ENCODE measurements at places on chromosomes 2 and 18.

- DNase-seq = no peak
Measured at GRCh38 chr2:193240752-193241151, 1046.0 kb upstream of the TMEFF2 start.

- peak; percentile 96 for DNase-seq
Measured at GRCh38 chr2:27705851-27706622, 42.3 kb downstream of the SLC4A1AP start.

GRCh38 chr2:217386041-217386440 is 526.2 kb upstream of the TNP1 start:
- no peak for DNase-seq

- no peak for DNase-seq
Measured at GRCh38 chr18:49364821-49365220, 95.6 kb downstream of the DYM start.

DNA sequence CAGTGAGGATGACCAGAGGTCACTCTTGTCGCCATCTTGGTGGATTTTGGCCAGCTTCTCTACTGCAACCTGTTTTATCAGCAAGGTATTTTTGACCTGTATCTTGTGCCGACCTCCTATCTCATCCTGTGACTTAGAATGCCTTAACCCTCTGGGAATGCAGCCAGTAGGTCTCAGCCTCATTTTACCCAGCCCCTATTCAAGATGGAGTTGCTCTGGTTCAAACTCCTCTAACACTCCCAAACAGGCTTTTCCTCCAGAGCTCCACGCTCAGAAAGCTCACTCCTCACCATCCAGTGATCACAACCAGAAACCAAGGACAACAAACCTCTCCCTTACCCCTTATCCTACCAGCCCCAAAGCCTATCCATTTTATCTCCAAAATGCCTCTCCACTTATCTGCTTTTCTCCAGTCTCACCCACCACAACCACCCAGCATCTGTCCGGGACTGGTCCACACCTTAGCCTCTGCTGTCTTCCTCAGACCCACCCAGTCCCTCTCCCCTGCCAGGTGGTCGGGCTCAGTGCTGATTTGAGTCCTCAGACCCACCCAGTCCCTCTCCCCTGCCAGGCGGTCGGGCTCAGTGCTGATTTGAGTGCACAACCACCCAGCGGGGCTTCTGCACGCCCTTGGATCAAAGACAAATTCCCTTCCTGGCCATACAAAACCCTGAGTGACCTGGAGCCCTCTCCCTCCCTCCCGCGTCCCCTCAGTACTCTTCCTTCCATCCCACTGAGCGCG is 11.7 kb upstream of the SMAD7 start:
- no peak for DNase-seq

DNA sequence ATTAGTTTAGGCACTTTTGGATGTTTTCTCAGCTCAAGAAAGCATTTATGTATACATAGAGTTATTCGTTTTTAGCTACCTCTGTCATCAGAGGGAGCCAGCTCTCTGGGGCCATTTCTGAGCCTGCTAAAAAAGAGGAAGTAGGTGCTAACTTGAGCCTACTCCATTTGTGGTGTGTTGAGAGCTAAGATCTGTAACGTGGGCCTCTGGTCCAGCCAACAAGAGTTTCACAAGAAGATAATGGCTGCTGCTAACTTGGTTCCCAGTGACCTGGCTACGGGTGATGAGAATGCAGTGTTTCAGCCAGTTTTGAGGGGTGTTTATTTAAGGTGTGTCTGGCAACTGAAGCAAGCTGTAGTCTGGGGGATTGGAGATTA is 182.5 kb downstream of the PRKCE start:
- no peak for DNase-seq

GRCh38 chr18:13461936-13462335 is 243.4 kb downstream of the LDLRAD4 start:
- DNase-seq = no peak

GRCh38 chr2:240567137-240567871 is 980 bp upstream of the RNPEPL1 start:
- no peak for DNase-seq

GRCh38 chr2:19256121-19256601 is 102.3 kb downstream of the OSR1 start:
- DNase-seq = peak; percentile 96

- no peak for DNase-seq
Measured at GRCh38 chr2:176187899-176188773, at the start of gene HOXD1. Gene HOXD1 (plus strand): TSS chr2:176188668. CDS start chr2:176188802, 134 bp downstream.

DNA sequence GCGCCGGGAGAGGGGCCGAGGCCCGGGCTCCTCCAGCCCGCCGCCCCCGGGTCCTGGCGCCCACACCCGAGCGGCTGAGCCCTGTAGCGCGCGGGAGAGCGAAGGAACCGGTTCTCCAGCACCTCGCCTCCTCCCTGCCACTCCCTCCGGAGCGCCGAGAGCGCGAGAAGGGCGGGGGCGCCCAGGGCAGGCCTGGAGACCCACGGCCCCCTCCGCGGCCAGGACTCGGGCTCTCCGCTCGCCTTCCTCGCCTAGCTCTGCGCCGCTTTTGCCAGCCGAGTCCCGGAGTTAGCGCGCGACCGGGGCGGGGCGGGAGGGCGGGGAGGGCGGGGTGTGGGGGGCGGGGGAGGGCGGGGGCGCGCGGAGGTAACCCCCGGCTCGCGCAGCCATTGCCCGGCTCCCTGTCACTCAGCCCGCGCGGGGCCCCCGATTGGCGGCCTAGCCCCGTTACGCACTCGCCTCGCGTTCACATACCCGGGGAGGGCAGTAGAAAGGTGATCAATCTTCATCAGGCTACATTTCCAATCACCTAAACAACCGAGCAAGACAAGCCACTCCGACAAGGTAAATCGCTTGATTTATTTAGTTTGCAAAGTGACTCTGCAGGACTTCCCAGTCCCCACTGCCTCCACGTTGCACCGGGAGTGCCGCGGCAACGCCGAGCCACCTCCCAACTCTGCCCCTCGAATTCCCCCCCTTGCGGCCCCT is at the start of gene OTX1:
TSS of gene OTX1 (plus strand) at position 497 of the 708 bp plus-strand sequence. CDS start 2,161 bp downstream, outside the sequence.
- DNase-seq = no peak

DNA sequence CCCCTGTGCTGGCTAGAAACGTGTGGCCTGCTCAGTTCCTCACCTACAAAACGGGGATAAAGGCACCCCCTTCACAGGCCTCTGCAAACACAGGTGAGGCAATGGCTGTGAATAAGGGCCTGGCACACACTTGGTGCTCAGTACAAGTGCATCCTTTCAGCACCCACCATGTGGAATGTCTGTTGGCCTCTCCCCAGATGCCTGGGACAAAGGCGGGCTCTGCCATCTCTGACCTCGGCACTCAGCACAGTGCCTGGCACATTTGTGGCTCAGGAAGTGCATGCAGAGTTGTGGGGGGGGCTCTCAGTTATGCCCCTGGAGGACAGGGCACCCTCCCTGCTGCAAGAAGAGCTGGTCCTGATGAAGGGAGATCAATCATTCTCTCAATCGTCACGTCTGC is 224.6 kb upstream of the RAB6C start:
- DNase-seq = no peak

DNA sequence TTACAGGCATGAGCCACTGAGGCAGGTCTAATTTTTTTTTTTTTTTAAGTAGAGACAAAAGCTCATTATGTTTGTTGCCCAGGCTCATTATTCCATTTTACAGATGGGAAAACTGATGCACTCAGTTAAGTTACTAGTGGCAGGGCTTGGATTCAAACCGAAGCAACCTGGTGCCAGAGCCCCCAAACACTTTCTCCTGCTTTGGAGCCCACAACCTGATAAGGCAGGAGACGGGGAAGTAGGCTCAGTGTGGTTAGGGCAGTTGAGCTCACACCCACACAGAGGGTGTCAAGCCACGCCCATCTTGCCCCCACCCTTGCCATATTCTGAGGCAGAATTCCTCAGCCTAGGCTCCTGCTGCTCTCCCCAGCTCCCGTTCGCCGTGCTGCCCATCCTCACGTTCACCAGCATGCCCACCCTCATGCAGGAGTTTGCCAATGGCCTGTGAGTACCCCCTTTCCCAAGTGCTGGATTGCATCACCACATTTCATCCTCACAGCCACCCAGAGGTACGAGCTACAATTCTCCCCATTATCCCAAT is 5.8 kb upstream of the CTDSP1 start:
- no peak for DNase-seq

DNA sequence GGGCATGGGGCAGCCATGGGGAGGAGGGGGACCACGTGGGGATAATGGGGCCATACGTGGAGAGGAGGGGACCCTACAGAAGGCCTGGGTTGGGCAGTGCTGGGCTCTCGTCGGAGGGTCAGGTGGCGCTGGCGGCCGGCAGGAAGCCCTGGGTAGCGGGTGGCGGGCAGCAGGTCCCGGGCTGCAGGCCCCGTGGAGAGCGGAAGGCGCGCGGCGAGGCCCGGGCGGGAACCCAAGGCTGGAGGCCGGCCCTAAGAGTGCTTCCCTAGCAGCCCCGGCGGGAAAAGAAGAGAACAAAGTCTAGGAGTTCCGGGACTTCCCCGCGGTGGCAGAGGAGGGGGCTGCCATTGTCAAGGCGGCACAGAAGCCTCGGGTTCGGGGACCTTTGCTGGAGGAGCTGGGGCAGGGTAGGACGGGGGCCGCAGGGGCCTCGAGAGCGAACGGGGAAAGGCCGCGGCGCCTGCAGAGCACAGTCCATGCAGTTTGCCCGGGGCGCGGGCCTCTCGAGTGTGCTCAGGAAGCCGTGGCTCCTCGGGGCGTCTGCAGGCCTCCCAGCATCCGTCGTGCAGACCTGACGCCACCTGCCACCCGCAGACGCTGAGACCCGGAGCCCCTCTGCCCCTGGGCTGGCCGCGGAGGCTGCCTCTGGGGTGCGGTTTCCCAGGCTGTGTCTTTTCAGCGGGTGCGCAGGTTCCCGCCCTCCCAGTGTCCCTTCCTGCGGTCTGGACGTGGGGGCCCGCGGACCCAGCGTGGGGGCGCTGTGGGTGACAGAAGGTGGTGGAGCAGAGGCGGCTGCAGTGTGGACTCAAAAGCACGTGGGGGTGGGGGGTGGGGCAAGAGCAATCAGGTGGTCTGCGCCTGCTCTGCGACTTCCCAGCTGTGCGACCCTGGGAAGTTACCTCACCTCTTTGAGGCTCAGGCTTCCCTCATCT is 19.4 kb upstream of the NCL start:
- DNase-seq = no peak

- no peak for DNase-seq
Measured at GRCh38 chr2:191421950-191422349, 176.7 kb downstream of the MYO1B start.

GRCh38 chr18:48959921-48960920 is 9.5 kb upstream of the SMAD7 start:
- DNase-seq = no peak

DNA sequence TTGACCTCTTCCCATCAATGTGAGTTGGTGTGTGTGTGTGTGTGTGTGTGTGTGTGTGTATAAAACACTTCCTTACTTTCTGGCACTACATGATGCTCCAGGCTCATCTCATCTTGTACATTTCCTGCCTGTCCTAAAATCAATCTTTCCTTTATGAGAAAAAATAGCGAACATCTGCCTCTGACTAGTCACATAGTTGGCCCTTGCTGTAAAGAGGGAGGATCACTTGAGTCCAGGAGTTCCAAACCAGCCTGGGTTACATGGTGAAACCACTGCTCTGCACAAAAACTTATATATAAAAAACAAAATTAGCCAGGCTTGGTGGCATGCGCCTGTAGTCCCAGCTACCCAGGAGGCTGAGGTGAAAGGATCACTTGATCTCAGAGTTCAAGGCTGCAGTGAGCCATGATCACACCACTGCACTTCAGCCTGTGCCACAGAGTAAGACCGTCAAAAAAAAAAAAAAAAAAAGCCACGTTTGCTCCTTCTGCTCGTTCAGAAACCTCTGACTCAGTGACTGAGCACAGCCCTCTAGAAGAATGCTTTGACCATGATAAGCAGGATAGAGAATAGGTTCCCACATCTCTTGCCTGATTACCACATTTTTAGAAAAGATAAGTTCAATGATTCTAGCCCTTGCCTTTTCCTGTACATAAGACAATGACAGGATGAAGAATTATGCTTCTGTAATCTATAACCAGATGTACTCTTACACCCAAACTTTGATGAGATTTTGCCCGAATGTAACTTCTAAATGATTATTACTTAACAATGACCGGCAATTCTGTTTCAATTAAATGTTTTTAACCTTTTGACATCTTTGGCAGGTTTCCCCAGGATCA is 45.2 kb upstream of the ST3GAL5 start:
- DNase-seq = no peak

DNA sequence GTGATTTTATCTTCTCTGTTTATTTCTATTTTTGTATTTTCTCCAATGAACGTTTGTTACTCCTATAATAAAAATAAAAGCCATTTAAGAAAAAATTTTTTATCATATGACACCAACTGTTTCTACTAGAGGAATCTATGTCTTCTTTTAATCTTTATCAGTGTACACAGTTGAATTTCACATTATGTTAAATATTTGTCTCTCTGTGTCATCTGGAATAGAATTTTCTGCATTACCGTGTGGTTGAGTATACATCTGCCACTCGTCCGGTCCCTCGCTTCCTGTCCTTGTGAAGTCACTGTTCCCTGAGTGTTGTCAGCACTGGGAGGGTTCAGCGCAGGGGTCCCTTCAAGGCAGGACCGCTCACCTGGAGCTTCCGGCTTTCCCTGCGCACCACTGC is 99.2 kb downstream of the LDLRAD4 start:
- no peak for DNase-seq

DNA sequence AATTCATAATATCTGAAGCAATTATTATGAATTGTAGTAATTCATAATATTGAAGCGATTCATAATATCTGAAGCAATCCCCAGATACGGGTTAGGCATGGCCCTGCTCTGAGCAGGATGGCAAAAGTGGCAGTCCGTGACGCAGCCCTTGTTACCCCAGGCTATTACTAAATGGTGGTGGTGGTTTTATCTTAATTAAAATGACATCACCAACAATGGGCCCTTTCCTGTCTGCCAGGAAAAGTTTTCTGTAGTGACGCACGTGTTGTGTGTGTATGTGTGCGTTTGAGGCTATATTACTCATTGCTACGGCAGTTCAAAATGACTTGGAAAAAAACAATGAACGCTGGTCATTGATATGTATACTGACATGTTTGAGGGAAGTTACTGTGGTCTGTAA is 10.6 kb upstream of the MOCOS start:
- DNase-seq = no peak

GRCh38 chr18:55382277-55382805 is 205.7 kb downstream of the TCF4 start:
- no peak for DNase-seq

- no peak for DNase-seq
Measured at GRCh38 chr18:39711701-39712100, 2146.1 kb upstream of the CELF4 start.

GRCh38 chr2:170324640-170325046 is 146.7 kb downstream of the MYO3B start:
- no peak for DNase-seq

DNA sequence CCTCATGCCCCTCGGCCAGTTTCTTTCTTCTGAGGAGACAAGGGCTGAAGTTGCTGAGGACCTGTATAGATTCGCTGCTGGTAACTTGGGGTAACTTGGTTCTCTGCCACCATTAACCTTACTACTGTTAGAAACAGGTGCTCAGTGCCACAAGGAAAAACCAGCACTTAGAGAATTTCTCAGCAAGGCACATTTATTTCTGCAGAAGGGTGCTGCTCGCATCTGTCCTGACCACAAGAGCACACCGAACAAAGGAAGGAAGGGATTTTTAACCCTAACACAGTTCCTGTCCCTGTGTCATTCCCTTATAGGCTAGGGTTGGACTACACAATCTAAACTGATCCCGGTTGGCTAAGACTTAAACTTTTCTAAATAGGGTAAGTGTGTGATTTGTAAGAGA is 154.1 kb downstream of the SOCS6 start:
- no peak for DNase-seq
